ENCODE measurements at places on chromosomes 3 and 15.

DNA sequence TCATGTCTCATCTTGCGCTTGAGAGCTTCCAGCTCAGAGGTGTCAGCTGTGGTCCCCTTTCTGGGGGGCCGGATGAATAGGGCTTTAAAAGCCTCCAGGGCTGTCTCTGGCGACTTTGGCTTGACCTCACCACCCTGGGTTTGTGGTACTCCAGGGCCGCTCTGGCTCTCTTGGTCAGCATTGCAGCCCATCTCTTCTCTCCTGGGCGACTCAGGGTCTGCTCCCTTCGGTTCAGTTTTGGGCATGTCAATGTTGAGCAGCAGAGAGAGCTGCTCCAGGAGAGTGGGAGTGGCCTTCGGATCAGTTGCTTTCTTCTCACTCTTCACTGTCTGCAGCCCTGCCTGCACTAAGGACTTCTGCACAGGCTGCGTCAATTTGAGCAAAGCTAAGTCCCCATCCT lies 127.9 kb downstream of the FMN1 start:
- DNase-seq = no peak

- DNase-seq = no peak
Observed at GRCh38 chr15:88649753-88650551, 11.1 kb downstream of the ISG20 start.

GRCh38 chr3:152595975-152596821 lies 238.7 kb upstream of the P2RY1 start:
- DNase-seq = no peak

DNA sequence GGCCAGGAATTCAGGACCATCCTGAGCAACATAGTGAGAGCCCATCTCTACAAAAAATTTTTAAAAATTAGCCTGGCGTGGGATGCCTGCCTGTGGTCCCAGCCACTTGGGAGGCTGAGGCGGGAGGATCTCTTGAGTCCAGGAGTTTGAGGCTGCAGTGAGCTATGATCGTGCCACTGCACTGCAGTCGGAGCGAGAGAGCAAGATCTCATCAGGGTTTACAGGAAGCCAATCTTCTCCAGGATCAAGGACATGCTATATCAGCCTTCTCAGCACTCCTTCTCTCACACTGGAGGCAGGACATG lies 451 bp upstream of the STOML1 start:
- DNase-seq = no peak

- DNase-seq = no peak
Observed at GRCh38 chr3:163462446-163462845, 1615.8 kb downstream of the SI start.

- DNase-seq = no peak
Observed at GRCh38 chr15:81174125-81174791, 22.4 kb upstream of the IL16 start.

Data from DMS 273 treated with DMSO at 0.1 percent for 48 hours (cell line).